ENCODE measurements at places on chromosomes 2 and 18. TPM values are rescaled to one million over a fixed set of nuclear protein-coding genes. Genes with fewer than 3 reads are reported as not detected.

The LONRF2 gene
- total RNA-seq, result 0.13 TPM

The GPR45 gene
- not detected for total RNA-seq

The LBX2 gene
- 1.6 TPM for total RNA-seq

The LDLRAD4 gene
- total RNA-seq, result 3.7 TPM

The HNMT gene
- total RNA-seq, result 90.6 TPM

Data from aortic smooth muscle cell (primary cell).